ENCODE measurements at places on chromosomes 11 and 22.

GRCh38 chr11:32511926-32512325, 71.7 kb upstream of the EIF3M start:
- no peak for DNase-seq

DNA sequence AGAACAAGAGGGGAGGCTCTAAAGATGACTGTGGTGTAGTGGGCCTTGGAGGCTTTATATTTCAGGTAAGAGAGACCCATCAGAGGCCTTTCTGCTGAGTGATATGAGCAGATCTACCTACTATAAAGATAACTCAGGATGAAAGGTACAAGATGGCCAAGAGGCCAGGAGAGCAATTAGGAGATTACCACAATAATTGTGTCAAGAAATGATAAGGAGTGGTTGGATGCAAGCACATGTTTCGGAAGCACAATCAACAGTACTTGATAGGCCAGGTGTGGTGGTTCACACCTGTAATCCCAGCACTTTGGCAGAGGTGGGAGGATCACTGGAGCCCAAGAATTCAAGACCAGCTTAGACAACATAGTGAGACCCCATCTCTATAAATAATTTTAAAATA, 43.8 kb downstream of the SIK3 start:
- no peak for DNase-seq

GRCh38 chr11:33017965-33018364, 2.3 kb downstream of the DEPDC7 start:
- no peak for DNase-seq

DNA sequence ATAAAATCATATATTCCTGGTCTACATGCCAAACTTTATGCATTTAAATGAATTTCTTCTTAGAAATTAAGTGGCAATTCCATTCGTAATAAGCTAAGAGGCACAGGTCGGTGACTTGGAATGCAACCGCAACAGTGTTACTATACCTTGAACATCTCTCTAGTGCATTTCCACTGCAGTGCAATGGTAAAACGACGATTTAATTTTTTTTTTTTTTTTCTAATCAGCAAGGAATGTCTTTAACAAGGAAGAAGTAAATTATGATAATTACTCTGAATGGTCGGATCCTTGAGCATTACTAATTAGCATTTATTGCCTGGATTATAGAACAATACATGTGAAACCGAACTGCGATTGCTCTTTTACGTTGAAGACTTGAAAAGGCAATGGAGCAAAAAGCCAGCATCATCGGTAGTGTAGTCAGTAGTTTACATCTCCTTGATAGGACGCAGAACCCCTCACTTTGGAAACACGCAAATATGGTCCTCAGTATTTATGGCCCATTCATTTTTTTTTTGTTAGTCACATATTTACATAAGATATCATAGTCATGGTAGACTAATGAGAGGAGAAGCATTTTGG, 20.2 kb downstream of the BLID start:
- no peak for DNase-seq

DNA sequence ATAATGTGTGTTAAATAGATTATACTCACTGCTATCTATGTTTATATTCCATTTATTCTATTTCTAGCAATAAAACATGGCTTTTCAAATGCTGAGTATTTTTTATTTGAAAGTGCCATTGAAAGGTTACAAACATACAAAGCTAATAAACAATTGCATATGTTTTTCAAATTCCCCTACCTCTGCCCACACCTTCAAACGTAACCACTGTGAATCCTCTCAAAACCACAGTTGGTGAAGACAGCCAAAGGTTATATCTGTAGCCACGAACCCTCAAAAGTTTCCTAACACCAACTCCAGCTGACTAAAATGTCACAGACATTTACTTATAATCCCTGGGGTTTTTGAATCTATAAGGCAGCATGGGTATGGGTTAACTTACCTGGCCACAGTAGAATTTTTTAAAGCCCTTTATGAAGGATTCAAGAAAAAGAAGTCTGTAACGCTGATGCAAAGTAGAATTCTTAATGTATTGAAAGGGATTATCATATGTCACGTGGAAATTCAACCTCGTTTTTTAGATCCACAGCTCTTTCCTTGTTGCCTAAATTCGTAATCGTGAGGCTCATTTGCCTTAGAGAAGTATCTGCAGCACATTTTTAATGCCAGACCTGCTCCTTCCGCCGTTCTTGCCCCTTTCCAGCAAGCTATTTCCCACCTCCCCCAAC, 122.5 kb upstream of the ZC3H12C start:
- no peak for DNase-seq

- no peak for DNase-seq
Measured at GRCh38 chr11:12409621-12410005, 32.2 kb downstream of the PARVA start.

All from left colon (tissue), 2 donors.